ENCODE measurements at places on chromosomes 2 and 18.

GRCh38 chr2:235611756-235612155 lies 117.9 kb downstream of the AGAP1 start:
- DNase-seq = no peak

GRCh38 chr2:43950383-43951008 lies 45.3 kb downstream of the LRPPRC start:
- no peak for DNase-seq

- DNase-seq = no peak
Measured at GRCh38 chr2:63268946-63269345, 218.3 kb downstream of the OTX1 start.

DNA sequence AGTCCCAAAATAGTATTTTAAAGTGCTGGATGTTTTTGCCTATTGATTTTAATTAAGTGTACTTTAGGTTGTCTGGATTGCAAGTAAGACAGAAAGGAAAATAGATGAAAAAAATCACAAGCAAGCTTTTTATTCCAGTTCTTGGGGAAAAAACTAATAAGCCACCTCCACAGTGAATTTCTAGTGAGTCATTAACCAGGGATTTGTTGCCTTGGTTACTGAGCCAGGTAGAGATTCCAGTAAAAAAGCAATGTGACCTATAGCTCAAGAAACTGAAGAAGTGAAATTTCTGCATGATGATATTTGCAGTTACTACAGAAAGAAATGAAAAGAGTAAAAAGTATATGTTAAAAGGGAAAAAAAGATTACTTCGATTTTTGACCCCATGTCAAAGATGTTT lies 160.6 kb downstream of the METTL4 start:
- DNase-seq = no peak

All from stimulated activated CD8-positive, alpha-beta memory T cell treated with anti-CD3 and anti-CD28 coated beads, Interleukin-15, amount 100 ng/mL, for 24 hours (primary cell).